Activated CD8-positive, alpha-beta memory T cell treated with anti-CD3 and anti-CD28 coated beads for 1 hour (primary cell): ENCODE measurements at places on chromosomes 3 and 15.
A peak's percentile ranks its signal among the peaks of the same experiment; 100 is the strongest.

DNA sequence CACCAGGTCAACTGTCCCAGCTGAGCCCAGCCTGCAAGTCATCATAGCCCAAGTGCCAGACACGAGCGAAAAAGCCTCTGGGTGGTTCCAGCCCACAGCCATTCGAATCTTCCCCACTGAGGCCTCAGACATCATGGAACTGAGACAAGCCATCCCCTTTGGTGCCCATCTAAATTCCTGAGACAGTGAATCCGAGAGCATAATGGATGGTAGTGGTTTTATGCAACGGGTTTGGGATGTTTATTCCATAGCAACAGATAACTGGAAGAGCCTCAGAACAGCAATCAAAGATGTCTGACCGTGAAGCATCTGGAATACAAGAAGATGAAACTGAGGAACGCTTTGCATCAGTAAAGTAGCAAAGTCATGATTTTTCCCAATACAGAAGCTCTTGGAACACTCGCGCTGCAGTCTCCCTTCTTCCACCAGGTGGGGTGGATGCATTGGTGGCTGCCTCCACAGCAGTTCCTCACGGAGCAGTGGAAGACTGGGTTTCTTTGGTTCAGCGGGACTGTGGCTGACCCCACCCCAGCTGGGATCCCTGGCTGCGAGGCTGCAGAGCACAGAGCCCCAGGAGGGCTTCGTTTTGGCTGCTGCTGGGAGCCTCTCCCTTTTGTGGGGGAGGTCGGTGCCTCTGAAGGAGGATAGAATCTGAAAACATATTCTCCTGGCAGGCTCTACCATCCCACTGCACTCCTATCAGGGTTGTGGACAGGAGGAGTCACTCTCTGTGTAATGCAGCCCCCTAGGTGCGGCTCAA, 26.4 kb upstream of the PDE8A start:
- peak; percentile 11 for DNase-seq

- DNase-seq = no peak
These were observed 163.8 kb downstream of the SV2B start for GRCh38 chr15:91263632-91264531.

- no peak for DNase-seq
These were observed 486 bp downstream of the SAMMSON start for GRCh38 chr3:70000028-70000410.

GRCh38 chr3:192860454-192860853, 57.2 kb downstream of the MB21D2 start:
- no peak for DNase-seq

- no peak for DNase-seq
These were observed 5.1 kb downstream of the CXCR6 start for GRCh38 chr3:45948311-45948781.

DNA sequence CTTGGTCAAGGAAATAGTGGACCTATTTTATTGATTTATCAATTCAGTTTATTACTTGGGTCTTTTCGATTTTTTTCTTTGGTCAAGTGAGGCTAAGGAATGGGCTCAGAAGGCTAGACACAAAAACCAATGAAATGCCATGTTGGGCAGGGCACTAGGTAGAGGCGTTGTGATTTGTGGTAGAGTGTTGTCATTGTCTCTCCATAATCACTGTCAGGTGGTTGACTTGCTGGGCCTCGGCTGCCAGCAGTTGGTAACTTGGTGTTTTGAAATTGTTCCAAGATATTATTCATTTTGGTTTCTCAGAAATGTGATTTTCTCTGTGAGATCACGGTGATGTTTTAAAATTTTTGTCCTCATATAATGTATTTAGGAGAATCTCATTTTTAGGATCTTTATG, 173.6 kb downstream of the KLHL25 start:
- DNase-seq = no peak

DNA sequence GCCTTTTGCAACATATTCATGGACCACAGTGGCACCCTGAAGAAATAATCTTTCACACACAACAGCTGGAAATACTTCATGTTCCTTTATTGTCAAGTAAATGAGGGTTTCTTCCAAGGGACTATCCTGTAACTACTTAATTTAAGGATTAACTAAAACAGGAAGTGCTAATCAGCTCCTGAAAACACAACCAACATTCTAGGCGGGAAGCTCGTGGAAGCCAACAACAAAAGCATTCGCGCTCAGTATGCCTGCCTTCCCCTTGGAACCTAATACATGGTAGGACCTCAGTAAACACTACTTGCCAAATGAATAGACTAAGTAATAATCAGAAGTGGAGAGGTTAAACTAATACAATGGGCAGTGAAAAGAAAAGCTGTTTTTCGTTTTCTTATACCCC, 300.9 kb downstream of the RORA start:
- DNase-seq = no peak

DNA sequence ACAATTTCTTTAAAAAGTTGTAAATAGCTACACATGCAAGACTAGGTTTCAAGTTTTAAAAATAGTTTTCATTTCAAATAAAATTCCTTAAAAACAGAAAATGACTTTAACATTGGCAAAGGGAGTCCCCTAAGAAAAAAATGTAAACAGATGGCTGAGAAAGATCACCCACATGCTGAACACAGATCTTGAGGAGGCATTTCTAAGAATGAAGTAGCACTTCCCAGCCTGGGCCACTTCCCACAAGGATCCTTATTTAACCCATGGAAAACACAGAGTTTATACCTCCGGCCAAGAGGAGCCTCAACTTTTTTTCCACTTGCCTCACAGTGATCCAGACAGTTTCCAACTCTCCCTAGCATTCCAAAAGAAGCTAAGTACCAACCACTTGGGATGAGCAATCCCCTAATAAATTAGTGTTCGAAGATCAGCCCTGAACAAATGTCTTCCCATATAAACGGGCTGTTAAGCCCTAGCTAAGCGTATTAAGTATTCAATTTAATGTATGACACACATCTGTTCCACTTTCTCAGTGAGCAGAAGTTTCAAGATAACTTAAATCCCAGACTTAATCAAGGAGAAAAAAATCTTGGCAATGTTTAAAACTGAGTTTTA, 61.4 kb downstream of the GADL1 start:
- DNase-seq = no peak

DNA sequence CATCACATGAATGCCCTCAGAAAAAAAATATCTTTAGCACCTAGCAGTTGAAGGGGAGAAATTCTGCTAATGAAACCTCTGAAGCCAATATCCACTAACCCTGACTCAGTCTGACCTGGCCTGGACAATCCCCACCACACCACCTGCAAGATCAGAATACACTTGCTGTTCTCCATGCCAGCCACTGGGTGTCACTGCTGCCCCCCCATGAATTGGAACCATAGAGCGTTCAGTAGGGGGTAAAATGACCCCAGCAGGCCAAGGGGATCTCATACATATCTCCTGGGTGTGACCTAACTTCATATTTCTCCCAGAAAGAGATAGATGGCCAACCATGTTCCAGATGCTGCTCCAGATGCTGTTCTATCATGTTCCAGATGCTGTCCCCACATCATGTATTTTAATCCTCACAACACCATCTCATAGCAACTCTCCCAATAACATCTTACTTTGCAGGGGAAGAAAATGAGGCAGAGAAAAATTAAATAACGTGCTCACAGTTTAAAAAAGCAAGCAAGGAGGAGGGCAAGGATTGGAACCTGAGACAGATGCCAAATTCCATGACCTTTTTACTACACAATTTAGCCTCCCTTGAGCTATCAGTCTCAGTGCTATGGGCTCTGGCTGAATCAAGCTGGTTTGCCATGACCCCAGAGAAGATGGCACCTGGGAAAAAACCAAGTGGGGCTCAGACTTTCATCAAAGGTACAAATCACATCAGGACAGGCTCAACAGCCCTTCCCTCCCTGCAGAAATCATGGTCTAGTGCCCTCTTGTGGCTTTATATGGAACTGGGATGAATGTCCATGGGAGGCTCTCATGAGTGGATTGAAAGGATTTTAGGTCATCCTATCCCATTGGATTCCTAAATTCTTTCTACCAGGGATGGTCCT, 12.4 kb downstream of the NTRK3 start:
- DNase-seq = no peak
